ENCODE measurements at places on chromosomes 2 and 18.
A peak's percentile ranks its signal among the peaks of the same experiment; 100 is the strongest.

DNA sequence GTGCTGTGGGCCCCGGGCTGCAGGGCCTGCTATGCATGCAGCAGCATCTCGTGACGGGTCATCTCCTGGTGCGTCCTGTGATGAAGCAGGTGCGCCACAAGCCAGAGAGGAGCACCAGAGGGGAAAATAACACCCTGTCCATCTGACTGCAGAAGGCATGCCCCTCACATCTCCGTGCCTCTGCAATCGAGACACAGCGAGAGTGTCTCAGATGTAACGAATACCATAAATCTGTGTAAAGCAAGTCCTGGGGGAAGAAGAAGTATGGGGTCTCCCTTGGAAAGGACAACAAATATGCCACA is 137.5 kb downstream of the PTGR3 start:
- peak; percentile 76 for DNase-seq

DNA sequence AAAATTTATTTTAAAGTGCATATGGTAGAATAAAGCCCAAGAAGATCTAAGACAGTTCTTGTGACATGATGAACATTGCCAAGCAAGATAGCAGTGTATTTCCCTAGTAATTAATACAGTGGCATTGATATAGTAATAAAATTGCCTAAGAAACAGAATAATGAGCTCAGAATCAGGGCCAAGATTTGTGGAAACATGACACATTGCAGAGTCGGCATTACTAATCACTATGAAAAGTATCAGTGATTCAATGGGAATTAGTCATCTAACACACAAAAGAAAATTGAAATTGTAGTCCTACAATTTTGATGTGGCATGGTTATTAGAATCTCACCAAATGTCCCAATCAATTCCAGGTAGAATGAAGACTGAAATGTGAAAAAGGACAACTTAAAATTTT is 243.0 kb upstream of the CYRIA start:
- no peak for DNase-seq

DNA sequence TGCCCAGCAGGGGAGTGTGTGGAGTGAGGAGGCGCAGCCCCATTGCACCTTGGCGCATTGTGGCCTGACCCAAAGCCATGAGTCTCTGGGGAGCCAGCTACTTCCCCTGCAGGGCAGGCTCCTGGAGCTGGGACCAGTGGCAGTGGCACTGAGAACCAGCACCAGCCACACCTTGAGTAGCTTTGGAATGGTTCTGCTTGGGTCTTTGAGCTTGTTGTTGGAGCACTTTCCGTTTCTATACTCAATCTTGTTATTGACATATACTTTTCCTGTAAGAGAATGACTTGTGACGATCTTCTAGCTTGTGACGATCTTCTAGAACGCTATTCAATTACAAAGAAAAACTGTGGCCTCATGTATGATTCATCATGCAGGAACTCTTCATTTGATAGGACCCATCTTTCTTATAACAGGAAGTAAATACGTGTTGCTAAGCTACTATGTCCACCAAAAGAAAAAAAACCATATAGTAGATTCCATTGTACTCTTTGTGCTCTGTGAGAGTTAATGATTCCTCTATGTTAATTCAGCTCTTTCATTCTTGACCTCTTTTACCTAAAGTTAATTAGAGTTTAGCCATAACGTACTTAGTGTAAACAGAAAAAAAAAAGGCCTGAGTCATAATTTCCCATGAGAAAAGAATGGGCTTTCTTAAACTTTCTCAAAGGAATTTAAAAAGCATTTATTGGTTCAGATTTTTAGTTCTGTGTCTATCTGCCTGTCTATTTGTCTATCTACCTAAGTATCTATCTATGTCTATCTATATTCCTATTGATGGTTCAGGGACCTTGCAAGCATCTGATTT is 113.1 kb downstream of the GATA6 start:
- DNase-seq, result peak; percentile 58

DNA sequence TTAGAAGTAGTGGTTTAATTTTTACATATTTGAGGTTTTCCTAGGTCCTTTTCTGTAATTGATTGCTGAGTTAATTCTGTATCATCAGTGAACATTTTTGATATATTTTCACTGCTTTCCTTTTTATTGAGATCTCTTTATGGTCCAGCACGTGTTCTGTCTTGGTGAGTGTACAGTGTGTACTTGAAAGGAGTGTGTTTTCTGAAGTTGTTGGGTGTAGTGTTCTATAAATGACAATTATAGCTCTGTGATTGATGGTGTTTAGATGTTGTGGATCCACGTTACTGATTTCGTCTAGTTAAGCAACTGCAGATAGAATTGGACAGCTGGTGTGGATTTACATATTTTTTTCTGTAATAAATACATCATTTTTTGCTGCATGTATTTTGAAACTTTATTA is 32.7 kb downstream of the AGFG1 start:
- DNase-seq, result no peak

GRCh38 chr2:1639086-1639858 is 105.0 kb downstream of the PXDN start:
- DNase-seq, result no peak

DNA sequence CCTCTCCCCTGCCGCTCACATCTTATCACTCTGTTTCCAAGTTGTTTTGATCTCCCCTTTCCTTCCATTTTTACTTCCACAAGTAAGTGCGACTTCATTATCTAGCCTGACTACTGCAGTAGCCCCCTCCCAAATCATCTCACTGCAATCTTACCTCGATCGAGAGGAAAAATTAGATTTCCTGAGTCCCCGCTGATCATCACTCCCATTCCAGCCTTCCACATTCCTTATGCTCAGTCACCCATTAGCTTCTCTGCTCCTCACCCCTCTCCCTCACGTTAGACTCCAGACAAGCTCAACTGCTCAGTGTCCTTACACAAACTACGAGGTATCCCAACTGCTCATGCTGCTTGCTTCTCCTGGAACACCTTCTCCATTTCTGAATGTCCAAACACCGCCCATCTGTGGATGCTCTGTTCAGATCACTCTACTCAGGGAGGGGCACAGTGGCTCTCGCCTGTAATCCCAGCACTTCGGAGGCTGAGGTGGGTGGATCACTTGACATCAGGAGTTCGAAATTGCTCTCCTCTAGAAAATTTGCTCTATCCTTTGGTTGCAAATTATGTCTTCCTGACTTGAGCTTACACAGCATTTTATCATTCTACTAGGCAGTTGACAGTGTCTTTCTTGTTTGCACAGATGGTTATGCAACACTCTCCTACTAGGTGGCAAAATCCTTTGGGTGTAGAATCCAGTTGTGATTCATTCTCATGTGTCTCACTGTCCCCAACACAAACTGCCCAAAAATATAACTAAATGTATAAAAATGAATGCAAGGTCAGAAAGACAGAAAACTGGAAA is 96.5 kb downstream of the INO80D start:
- no peak for DNase-seq

GRCh38 chr18:74376523-74376922 is 60.9 kb downstream of the C18orf63 start:
- DNase-seq, result no peak

- DNase-seq, result no peak
Observed at GRCh38 chr2:28601616-28602015, 105.8 kb downstream of the PLB1 start.

DNA sequence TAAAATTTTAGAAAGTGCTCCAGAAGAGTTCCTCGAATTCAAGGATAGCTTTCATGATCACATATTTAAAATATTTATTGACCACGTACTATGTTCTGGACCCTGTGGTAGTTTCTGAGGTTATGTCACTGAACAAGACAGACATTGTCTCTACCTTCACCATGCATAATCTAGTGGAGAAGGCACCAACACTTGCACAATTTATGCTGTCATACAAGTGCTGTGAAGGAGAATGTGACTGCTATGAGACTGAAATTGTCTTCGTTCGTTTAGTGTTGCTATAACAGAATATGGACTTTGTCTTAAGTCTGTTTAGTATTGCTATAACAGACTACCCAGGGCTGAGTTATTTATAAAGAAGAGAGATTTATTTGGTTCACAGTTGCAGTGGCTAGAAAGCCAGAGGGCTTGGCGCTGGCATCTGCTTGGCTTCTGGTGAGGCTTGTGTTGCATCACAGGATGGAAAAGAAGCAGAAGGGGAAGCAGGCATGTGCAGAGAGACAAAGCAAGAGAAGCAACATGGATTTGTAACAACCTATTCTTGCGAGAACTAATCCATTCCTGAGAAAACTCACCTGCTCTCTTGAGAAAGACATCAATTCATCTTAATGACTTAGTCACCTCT is 50.0 kb upstream of the RFX8 start:
- no peak for DNase-seq

- no peak for DNase-seq
Observed at GRCh38 chr18:8910843-8911242, 191.7 kb upstream of the NDUFV2 start.

Data from mucosa of descending colon (tissue), 3 donors.